ENCODE measurements at places on chromosomes 2 and 18. TPM values are rescaled to one million over a fixed set of nuclear protein-coding genes. Genes with fewer than 3 reads are reported as not detected.
A peak's percentile ranks its signal among the peaks of the same experiment; 100 is the strongest.

- H3K27ac ChIP-seq = no peak overlapping the region
- no peak overlapping the region for H3K4me3 ChIP-seq
- peaks cover 67% of the 10 kb centered on the region for H3K36me3 ChIP-seq
- DNase-seq = no peak
- no peaks in the 10 kb centered on the region for H3K4me1 ChIP-seq
Measured at GRCh38 chr2:280650-281110, 7.2 kb downstream of the ALKAL2 start.

WDFY1 gene
- total RNA-seq = 39.8 TPM

DNA sequence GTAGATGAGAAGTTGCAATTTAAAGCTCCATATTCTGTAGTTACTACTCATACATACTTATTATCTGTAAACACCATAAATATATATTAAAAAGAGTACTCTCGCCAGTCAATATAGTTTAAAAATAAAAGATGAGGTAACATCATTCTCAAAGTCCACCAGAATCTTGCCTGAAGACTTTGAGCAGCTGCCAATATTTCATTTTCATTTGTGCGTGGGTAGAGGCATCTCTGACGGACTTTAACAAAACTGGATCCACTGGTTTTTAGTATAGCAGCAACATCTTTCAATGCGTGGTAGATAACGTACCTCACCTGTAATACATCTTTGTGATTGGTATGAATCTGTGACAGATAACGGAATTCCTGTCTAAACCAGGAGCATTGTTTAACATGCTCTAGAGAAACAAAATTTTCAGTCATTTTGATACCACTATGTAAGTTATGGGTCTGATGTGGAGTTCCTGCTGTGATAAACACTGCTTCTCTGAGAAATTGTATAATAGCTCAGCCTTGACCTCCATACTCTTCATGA, 45.0 kb downstream of the WDR75 start:
- no peak overlapping the region for H3K27ac ChIP-seq
- no peaks in the 10 kb centered on the region for H3K27me3 ChIP-seq
- no peaks in the 10 kb centered on the region for H3K36me3 ChIP-seq
- peaks cover 7% of the 10 kb centered on the region for H3K4me1 ChIP-seq

ADD2 gene
- total RNA-seq = 1.7 TPM

DNA sequence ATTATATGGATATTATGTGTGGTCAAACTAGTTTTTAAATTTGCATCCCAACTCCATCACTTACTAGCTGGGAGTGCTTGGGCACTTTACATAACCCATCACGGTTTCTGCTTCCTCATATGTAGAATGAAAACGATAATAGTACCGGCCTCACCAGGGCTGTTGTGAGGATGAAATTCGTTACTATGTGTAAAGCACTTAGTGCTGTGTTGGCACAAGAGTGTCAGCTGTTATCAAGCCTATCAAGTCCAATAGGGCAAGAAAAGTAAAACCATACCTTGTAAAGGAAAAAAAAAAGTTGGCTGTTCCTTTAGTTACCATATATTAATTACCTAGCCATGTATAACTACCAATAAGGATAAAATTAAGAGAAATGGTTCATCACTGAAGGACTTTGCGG, 65.4 kb downstream of the TET3 start:
- no peak overlapping the region for H3K4me3 ChIP-seq
- no peaks in the 10 kb centered on the region for H3K27me3 ChIP-seq
- DNase-seq = no peak
- H3K4me1 ChIP-seq = peaks cover 31% of the 10 kb centered on the region
- no peak overlapping the region for H3K27ac ChIP-seq

SP9 gene
- 0.64 TPM for total RNA-seq

IFIH1 gene
- 19.5 TPM for total RNA-seq

DNA sequence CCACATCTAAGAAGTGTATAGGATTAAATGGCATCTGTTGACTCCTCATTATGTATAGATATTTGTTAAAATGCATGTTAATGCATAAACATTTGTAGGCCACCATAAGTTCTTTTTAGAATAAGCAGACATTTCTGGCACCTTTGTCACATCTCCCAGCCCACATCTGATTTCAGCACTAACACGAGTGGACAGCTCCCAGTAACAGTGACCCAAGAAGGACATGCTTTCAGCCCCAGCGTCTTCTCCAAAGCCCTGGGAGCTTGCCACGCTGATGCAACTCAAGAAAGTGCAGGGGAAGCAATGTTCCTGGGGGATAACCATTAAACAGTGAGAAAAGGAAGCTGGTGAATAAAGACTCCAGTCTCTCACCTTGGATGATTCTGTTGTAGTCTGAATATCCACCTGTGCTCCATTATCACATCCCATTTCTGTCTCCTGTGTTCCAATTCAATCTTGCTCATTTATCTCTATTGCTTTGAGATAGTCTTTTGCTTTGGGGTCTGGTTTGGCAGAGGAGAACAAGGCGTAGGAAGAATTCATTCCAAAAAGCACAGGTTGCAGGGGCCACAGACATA, 182.6 kb upstream of the THSD7B start:
- H3K4me3 ChIP-seq = no peak overlapping the region
- H3K27me3 ChIP-seq = no peaks in the 10 kb centered on the region
- no peaks in the 10 kb centered on the region for H3K36me3 ChIP-seq
- H3K4me1 ChIP-seq = no peaks in the 10 kb centered on the region
- H3K27ac ChIP-seq = no peak overlapping the region

GRCh38 chr18:79334496-79335233, 61.1 kb upstream of the NFATC1 start:
- no peaks in the 10 kb centered on the region for H3K27me3 ChIP-seq
- no peak for DNase-seq
- no peak overlapping the region for H3K4me3 ChIP-seq
- no peak overlapping the region for H3K27ac ChIP-seq
- no peaks in the 10 kb centered on the region for H3K4me1 ChIP-seq

CABYR gene
- 0.76 TPM for total RNA-seq

DNA sequence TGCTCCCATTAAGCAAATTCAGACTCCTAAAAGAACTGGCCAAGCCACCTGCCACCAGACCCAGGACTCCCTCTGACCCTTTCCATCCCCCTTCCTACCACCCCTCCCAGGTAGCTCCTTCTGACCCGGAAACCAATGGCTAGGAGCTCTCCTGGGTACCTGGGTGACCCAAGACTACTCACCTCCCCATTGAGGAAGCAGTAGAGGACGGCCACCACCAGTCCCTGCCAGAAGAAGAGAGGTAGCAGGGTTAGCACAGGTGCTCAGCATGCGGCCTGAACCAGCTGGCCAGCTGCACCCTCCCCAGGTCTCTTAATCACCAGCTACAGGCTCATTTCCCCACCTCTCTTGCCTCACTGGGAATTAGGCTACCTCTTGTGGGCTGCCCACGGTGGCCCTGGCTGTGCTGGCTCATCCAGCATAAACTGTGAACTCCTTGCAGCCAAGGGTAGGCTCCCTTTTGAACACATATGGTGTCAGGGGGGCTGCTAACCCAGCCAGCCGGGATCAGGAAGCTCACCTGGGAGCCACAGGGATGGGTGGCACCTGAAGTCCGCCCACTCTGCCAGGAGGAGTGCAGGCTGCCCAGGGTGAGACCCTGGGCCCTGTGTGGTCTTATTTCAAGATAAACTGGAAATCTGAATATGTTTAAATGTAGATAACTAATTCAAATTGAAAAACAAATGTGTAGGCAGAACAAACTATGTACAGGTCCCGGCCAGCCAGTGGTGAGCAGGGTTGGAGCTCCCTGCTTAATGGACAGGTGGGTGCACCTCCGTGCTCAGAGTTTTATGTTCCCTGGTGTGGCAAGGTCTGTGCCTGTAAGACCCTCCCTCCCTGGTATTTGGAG, 9.9 kb downstream of the TMEM37 start:
- no peak overlapping the region for H3K27ac ChIP-seq
- no peaks in the 10 kb centered on the region for H3K36me3 ChIP-seq
- peaks cover 3% of the 10 kb centered on the region for H3K27me3 ChIP-seq
- no peaks in the 10 kb centered on the region for H3K4me1 ChIP-seq
- no peak overlapping the region for H3K4me3 ChIP-seq

THSD7B gene
- total RNA-seq = 0.34 TPM

- H3K4me3 ChIP-seq = no peak overlapping the region
- H3K27me3 ChIP-seq = no peaks in the 10 kb centered on the region
Measured at GRCh38 chr18:59748628-59749360, 51.6 kb upstream of the CCBE1 start.

DNA sequence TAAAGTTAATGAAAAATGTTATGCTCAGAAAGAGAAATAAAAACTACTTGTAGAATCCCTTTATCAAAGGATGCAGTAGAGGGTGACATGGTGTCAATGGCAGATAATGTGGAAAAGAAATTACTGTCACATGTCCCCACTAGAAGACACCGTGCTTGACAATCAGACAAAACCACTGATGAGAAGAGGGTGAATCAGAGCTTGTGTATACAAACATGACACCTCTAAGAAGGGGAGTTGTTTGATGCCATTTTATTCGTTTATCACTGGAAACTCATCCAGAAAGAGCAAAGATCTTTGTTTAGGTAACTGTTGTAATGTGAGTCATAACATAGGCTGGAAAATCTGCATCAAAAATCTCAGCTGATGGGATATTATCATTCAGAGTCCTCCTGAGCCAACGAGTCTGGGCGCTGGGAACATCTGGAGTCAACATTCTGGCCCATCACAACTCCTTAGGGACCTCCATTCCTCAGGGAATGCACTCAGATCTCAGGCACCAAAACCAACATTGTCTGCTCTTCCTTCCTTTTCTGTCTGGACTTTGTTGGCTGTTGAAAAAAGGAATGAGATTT, 49.5 kb upstream of the RAB12 start:
- no peak overlapping the region for H3K27ac ChIP-seq
- no peak for DNase-seq
- H3K27me3 ChIP-seq = no peaks in the 10 kb centered on the region
- no peak overlapping the region for H3K4me3 ChIP-seq

OSBPL6 gene
- total RNA-seq = 19.6 TPM

- H3K27me3 ChIP-seq = no peaks in the 10 kb centered on the region
- H3K4me3 ChIP-seq = no peak overlapping the region
- H3K36me3 ChIP-seq = no peaks in the 10 kb centered on the region
- no peak for DNase-seq
- H3K27ac ChIP-seq = no peak overlapping the region
Measured at GRCh38 chr2:160345071-160345764, 145.1 kb upstream of the ITGB6 start.

DNA sequence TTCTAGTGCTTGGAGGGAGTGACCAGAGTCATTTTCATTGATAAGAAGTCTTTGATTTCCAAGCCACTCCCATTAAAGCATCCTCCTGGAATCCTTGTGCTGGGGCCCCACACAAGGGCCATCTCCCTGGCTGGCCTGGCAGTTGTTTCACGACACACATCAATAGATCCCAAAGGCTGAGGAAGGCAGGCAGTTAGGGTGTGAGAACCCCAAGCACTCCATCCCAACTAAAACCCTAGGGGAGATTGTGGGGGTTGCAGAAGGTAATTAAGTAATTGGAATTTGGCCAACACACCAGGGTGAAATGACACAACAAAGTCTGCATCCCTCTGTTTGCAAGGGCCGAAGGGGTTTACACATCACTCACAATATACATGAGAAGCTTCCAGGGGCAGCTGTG, 578.1 kb upstream of the SYT4 start:
- H3K27ac ChIP-seq = no peak overlapping the region
- DNase-seq = no peak
- H3K4me1 ChIP-seq = no peaks in the 10 kb centered on the region

GRCh38 chr2:238585836-238586821, 159.4 kb downstream of the ASB1 start:
- DNase-seq = peak; percentile 64
- no peaks in the 10 kb centered on the region for H3K4me1 ChIP-seq
- no peak overlapping the region for H3K27ac ChIP-seq
- H3K27me3 ChIP-seq = no peaks in the 10 kb centered on the region
- H3K36me3 ChIP-seq = no peaks in the 10 kb centered on the region

ZNF407 gene
- 10.7 TPM for total RNA-seq

- no peaks in the 10 kb centered on the region for H3K27me3 ChIP-seq
- H3K4me1 ChIP-seq = no peaks in the 10 kb centered on the region
- H3K36me3 ChIP-seq = no peaks in the 10 kb centered on the region
- no peak overlapping the region for H3K27ac ChIP-seq
- no peak overlapping the region for H3K4me3 ChIP-seq
Measured at GRCh38 chr2:192437653-192438052, 242.9 kb upstream of the TMEFF2 start.

SH3RF3 gene
- total RNA-seq = 6.1 TPM
